ENCODE measurements at places on chromosomes 2 and 18.
A peak's percentile ranks its signal among the peaks of the same experiment; 100 is the strongest.

DNA sequence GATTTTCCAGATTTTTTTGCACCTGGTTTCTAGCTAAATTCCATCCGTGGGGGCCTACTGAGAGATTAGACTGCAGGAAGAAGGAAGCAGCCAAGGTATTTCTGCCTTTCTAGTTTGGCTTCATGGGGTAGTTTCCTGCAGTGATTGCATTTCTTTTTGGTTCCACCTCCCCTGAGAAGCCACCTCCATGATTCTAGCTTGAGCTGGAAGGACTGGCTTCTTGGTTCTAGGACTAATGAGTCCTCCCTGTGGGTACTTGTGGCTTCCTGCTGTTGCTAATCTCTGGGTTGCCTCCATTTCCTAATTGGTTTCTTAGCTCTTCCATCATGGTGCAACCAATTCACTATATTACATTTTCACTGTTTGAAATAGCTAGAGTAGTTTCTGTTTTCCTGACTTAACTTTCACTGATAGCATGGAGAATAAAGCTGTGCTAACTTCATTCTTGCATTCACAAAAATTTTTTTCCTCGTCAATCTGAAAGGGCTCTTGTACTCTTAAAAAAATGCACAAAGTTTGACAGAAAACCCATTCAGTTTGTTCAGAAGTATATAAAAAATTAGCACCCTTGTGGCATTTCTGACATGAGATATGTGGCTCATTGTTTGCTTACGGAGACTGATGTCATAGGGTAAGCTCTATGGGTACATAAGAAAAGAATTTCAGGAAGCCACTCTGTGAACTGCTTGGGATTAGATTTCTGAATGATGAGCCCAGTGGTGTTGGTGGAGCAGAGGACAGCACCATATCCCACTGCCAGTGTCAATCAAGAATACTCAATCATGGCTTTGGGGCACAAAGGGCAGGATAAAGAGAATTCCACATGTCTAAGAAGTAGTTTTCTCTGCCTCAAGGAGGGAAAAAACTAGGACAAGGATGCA lies 242.8 kb upstream of the RBMS1 start:
- no peak for DNase-seq

DNA sequence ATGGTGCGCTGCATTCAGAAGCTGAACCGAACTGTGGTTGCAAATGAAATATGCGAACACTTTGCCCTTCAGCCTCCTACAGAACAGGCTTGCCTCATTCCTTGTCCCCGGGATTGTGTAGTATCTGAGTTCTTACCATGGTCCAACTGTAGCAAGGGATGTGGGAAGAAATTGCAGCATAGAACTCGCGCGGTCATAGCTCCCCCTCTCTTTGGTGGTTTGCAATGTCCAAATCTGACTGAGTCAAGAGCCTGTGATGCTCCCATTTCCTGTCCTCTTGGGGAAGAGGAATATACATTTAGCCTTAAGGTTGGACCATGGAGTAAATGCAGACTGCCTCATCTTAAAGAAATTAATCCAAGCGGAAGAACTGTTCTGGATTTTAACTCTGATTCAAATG lies 291.4 kb downstream of the THSD7B start:
- DNase-seq, result no peak

DNA sequence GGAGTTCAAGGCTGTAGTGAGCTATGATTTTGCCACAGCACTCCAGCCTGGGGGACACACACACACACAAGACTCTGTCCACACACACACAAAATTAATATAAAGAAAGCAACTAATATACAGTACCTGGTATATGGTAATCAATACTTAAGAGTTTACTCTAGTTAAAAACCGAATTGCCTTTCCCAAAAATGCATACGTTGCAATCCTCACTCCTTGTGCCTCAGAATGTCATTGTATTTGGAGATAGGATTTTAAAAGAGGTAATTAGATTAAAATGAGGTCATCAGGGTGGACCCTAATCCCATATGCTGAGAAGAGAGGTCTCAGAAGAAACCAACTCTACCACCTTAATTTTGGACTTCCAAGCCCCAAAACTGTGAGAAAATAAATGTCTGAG lies 35.7 kb downstream of the TMEM237 start:
- DNase-seq, result no peak

- peak; percentile 33 for DNase-seq
Measured at GRCh38 chr2:9594366-9595054, 36.3 kb downstream of the YWHAQ start.

GRCh38 chr2:98301469-98301868 lies 44.8 kb upstream of the CNGA3 start:
- no peak for DNase-seq

DNA sequence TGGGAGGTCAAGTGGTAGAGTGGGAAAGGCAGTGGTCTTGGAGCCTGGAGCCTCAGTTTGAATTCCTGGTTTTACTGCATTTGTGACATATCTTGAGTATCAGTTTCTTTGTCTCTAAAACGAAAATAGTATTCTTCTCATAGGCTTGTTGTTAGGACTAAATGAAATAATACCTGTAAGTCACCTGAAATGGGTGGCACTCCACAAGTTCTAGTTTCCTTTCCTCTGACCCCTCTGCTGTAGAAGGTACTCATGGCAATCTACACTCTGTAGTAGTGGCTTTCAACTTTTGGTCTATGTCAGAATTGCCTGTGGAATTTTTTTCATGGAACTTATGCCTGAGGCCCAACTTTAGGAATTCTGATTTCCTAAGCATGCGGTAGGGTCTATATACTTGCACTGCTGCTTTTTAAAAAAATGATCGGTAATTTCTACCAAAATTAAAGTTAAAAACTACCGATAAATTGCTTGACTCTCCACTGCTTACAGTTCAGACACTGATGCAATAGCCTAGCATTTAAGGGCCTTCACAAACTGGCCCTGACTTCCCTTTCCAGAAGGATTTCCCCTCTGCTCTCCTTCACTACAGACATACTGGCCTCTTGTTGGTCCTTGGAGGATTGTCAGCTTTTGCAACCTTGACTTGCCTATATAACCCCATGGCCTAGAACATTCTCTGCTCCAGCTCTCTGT lies 47.2 kb downstream of the PLEK start:
- no peak for DNase-seq

DNA sequence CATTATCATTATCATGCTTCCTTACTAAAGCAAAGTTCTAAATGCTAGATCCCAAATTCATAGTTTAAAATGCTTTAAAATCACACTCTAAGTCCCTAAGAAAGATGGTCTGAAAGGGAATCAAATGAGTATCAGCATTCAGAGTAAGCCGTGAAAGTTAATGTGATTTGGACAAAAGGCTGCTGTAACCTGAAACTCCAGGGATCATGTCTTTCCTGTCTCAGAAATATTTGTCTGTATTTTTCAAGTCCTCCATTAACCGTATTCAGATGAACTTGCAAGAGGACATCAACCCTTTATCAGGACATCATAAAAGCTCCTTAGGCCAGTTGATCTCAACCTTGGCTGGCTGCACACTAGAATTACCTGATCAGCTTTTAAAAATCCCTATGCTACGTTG lies 324.3 kb upstream of the PKDCC start:
- no peak for DNase-seq

DNA sequence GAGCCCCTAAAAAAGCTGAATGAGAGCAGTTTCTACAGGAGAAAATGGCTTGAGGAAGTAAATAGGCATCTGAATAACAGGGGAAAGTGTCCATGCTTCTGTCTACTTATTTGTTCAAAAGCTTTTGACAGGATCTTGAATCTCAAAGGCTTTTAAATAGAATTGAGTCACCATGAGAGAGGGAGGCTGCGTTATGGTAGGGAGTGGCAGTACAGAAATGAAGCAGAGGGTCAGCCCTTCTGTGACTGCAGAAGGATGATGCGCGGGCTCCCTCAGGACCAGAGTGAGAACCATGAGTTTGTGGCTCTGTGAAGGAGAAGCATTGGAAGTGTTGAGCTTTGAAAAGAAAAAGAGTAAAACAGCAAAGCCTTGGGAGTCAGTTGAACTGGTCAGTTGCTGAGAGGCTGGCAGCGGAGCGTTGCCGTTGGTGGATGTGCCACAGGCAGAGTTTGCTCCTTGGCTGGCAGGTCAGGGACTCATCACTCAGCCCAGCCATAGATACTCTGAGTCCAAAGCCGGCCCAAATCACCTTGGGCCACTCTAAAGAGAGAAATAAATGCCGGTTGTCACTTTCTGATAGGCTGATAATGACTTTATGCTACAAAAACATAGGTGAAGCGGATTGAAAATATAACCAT lies 17.4 kb downstream of the COPS7B start:
- no peak for DNase-seq

DNA sequence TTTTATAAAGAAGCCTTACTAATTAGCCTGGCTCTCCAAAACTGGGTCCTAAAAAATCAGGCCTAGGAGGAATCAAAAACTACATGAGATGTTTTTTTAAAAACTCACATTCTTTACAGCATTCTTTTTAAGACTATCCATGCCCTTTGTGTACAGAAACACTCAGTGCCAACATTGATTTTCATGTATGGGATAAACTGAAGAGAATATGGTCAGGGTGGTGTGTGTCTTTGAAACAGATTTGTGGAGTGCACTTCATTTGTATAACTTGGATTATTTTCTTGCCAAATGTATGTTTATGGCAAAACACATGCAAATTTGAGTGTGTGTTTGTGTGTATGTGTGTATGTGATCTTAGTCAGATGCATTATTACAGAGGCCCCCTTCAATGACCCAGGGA lies 283.6 kb upstream of the ATP5MC3 start:
- no peak for DNase-seq

- DNase-seq, result no peak
Measured at GRCh38 chr2:21052044-21052443, 8.2 kb upstream of the APOB start.

GRCh38 chr2:16650287-16651249 lies 15.1 kb downstream of the CYRIA start:
- peak; percentile 22 for DNase-seq

DNA sequence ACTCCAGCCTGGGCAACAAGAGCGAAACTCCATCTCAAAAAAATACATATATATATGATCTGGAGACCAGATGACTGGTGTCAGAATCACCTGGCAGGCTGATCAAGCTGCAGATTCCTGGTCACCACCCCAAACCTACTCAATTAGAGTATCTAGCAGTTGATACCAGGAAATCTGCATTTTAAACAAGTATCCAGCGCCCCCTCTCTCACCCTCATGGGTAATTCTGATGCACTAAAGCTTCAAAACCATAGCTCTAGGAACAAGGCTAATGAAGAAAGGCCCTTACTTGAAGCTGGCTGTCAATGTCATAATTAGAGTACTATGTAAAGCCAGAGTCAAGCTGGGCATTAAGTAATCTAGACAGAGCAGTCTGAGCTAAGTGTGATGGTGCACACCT lies 25.0 kb upstream of the PCBP1 start:
- DNase-seq, result no peak

DNA sequence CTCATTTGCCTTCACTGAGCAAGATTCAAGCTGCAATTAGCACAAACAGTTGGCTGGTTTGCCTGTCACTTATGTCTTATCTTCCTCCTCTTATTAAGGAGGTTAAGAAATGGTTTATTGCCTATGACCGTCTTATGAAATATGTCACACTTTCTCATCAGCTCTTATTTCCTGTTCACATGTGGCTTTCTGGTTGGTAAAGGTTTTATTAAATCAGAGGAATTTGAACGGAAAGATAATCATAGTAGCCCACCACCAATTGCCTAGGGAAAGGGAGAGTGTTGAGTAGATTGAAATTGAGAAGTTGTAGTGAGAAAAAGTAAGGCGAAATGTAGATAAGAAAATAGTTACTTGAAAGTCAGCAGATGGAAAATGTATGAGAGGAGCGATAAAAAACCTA lies 4.2 kb upstream of the IL1R1 start:
- DNase-seq, result no peak

- DNase-seq, result no peak
Measured at GRCh38 chr2:145220496-145220895, 700.6 kb upstream of the ZEB2 start.

DNA sequence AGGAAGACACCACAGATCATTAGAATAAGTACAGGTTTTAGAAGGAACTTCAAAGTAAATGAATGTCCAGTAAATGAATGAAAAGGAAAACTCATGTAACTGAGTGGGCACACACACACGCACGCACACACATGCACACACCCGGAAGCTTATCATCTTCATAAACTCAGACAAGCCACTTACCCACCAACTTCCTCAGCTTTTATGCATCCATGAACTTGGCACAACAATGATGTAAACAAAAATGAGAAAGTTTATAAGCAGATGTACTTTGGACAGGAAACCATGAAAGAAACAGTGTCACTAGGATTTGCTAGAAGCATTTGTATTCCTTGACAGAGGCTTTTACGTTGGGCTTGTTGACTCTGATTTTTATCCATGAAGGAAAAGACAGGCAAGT lies 23.2 kb downstream of the RNF152 start:
- DNase-seq, result no peak

GRCh38 chr2:72193723-72194122 lies 46.1 kb upstream of the CYP26B1 start:
- DNase-seq, result no peak

- DNase-seq, result no peak
Measured at GRCh38 chr2:209413311-209414014, 10.4 kb upstream of the MAP2 start.

DNA sequence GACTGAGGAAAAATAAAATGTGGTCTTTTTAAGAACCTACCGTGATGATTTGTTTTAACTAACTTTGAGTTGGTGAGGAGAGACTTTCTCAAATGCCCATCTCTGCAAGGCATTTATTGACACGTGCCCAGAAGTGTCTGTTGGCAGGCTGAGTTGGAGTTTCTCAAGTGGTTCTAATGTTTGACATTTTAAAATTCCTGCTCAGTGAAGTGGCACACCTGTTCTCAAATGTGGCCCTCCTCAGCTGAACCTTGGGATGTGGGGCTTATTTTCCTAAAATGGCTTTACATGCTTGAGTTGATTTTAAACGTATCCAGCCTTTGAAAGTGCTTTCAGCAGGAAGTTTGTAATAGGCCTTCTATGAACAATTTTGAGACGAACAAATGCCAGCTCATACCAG lies 876 bp upstream of the CAVIN2 start:
- no peak for DNase-seq

GRCh38 chr18:12703664-12704063 lies 822 bp downstream of the PSMG2 start:
- DNase-seq, result no peak

DNA sequence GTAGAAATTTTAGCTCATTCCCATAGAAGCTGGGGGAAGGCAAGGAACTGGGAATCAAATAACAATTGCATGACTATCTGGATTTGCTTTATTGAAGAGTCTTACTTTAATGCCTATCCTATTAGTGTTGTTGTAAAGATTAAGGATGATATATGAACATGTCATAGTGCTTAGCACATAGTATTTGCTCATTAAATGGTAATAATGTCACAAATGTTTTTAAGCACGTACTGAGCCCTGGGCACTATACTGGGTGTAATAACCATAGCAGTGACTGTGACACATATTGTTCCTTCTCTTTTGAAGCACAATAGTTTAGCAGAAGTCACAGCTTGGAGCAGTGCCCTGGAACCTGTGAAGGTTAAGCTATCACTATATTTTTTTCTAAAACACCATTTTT lies 47.2 kb upstream of the DTNB start:
- DNase-seq, result no peak

GRCh38 chr2:85865539-85866164 lies 23.1 kb downstream of the ST3GAL5 start:
- no peak for DNase-seq

DNA sequence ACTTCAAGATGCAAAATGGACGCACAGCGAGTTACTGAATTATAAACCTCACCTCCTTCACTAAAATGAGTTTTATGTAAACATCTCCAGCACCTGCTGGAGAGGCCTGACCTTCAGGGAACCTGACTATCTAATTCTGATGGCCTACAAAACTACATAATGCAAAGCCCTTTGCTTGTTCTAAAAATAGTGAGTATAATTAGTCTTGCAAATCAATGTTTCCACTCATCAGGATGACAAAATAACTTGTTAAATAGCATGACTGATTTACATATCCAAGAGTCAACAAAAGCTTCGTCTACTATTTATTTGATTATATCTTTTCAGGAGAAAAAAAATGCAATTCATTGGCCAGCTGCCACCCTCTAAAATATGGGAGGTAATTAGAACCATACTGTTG lies 326.3 kb upstream of the MC4R start:
- DNase-seq, result no peak

Measured in fibroblast of skin of left biceps (primary cell).